Kasumi-1 (cell line): ENCODE measurements at places on chromosomes 1 and 21.
A peak's percentile ranks its signal among the peaks of the same experiment; 100 is the strongest.

- no peak for DNase-seq
Observed at GRCh38 chr1:23426828-23427227, 2.3 kb upstream of the TCEA3 start.

GRCh38 chr1:229075217-229075616 lies 195.7 kb upstream of the RAB4A start:
- DNase-seq, result no peak

DNA sequence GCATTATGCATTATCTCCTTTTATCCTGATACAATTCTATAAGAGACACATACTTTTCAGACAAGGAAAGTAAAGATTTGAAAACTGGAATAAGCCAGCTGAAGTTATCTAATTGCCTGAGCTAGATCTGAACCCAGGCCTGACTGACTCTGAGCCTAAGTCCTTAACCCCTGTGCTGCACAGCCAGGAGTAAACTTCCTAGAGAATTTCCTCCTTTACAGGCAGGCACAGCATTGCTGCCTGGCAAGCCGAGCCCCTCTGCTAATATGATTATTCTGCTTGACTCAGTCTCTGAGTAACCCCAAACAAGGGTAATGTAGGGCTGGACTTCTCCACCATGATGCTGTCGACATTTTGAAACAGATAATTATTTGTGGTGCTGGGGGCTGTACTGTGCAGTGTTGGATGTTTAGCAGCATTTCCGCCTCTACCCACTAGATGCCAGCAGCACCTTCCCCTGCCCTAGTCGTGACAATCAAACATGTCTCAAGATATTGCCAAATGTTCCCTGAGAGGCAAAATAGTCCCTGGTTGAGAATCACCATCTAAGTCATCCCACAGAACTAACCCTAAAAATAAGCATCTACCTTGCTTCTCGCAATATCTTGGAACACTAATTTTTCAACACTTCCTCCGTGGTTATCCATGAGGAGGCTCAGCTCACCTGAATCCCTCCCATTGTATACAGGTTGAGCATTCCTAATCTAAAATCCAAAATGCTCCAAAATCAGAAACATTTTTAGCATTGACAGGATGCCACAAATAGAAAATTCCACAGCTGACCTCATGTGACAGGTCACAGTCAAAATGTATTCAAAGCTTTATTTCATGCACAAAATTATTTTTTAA lies 18.5 kb downstream of the CAMK1G start:
- DNase-seq, result peak; percentile 57

DNA sequence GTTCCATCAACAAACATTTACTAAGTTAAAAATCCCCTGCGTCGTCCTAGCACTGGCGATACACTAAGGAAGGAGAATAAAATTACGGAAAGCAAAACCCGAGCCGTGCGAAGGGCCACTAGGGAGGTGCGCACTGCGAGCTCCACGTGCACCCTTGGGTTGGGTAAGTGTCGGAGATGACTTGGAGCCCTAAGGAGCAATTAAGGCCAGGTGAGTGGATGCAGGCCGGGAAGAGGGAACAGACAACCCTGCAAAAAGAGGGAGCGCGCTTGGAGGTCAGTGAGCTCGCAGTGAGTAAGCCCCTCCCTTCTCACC lies 704 bp downstream of the WDR4 start:
- peak; percentile 44 for DNase-seq
